ENCODE measurements at places on chromosomes 2 and 18.
A peak's percentile ranks its signal among the peaks of the same experiment; 100 is the strongest.

DNA sequence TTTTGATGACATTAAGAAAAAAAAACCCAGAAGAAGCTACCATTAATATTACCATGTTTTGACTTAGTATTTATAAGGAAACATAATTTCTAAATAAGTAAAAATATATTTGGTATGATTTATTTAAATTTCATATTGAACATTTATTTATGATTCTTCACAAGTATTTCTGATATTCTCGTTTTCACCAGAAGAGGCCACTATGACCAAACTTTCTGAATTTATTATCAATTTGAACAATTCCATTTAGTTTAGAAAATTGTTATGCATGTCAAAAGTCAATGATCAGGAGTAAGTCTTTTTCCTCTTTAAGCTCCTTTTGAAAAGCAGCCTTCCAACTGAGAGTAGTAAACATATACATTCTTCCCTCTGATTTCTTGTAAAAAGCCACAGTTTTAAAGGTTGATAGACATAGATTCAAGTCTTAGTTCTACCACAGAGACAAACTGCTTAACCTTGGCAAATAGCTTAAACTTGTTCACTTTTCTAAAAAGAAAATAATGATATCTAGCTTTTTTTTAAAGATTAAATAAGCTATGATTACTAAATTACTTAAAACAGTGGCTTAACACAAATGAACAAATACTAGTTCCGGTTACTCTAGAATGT lies 329.9 kb downstream of the TRIB2 start:
- peak; percentile 17 for DNase-seq

- peak; percentile 100 for DNase-seq
Measured at GRCh38 chr2:226426292-226426736, 373.3 kb downstream of the IRS1 start.

- peak; percentile 59 for DNase-seq
Measured at GRCh38 chr2:174395284-174395968, at the start of gene SCRN3. TSS of gene SCRN3 (plus strand) at chr2:174395730. CDS start at chr2:174398284, 2,554 bp downstream.

- DNase-seq = no peak
Measured at GRCh38 chr18:63040788-63041410, 278.7 kb downstream of the BCL2 start.

GRCh38 chr2:98884658-98885057 lies 51.4 kb downstream of the CRACDL start:
- DNase-seq = no peak

GRCh38 chr2:175744000-175744399 lies 258.1 kb downstream of the LNPK start:
- DNase-seq = peak; percentile 43

DNA sequence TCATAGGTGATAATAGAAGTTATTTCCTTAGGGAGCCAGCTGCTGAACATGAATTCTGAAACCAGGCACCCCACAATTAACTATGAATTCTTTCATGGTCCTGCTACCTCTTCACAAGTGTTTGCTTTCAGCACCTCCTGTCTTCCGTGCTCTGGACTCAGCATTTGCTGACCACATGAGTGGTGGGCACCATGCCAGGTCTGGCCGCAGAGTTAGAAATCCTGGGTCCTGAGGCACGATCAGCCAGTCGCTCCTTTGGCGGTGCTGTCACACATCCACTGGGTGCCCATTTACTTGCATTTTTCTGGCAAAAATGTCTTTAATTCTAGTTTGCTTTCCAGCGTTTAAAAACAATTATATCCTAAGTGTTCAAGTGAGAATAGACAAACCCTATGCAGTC lies 196.4 kb upstream of the PXDN start:
- DNase-seq = peak; percentile 19

DNA sequence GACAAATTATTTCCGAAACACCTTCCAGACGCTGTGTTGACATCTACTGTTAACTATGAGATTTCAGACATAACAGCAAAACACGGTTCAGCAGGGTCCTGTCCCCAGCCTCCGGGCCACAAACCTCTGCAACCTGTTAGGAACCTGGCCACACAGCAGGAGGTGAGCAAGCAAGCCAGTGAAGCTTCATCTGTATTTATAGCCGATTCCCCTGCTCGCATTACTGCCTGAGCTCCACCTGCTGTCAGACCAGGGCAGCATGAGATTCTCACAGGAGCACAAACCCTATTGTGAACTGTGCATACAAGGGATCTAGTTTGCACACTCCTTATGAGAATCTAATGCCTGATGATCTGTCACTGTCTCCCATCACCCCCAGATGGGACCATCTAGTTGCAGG lies 31.1 kb downstream of the NDUFA10 start:
- DNase-seq = no peak

DNA sequence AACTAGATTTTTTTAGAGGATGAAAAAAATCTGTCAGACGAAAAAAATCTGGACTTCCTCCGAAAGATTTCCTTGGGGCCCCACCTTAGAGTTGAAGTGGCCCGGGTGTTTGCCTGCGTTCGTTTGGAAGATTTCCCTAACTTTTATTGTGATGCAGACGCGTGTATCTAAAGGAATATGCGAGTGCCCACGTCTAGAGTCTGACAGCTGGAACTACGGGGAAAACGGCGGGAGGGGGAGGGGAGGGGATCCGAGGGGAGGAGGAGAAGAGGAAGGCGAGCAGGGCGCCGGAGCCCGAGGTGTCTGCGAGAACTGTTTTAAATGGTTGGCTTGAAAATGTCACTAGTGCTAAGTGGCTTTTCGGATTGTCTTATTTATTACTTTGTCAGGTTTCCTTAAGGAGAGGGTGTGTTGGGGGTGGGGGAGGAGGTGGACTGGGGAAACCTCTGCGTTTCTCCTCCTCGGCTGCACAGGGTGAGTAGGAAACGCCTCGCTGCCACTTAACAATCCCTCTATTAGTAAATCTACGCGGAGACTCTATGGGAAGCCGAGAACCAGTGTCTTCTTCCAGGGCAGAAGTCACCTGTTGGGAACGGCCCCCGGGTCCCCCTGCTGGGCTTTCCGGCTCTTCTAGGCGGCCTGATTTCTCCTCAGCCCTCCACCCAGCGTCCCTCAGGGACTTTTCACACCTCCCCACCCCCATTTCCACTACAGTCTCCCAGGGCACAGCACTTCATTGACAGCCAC lies 2.4 kb upstream of the SP9 start:
- no peak for DNase-seq

GRCh38 chr2:8116661-8117060 lies 565.2 kb upstream of the ID2 start:
- DNase-seq = no peak

DNA sequence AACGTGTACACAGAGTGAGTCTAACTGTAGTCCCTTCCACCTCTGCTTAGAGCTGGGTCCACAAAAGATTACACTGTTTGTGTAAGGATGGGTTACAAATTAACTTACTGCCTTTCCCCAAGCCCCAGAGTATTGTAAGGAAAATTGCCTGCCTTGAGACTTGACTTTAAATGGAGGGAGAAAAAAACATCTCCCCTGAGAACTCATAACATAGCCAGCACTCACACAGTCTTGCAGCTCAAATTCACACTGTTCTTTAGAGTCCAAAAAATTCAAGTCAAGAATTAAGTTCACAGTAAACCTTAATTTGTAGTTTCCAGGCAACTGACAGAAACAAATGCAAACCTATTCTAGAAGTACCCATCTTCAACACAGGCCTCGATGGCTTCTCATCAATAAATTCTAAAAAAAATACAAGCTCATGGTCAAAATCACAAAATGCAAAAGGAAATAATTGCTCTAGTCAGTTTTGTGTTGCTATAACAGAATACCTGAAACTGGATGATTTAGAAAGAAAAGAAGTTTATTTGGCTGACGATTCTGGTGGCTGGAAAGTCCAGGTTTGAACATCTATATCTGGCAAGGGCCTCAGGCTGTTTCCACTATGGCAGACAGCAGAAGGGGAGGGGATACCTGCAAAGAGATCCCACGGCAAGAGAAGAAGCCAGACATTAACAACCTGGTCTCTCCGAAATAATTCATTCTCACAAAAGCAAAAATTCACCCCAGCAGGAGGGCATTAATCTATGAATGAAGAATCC lies 34.6 kb upstream of the TMEM17 start:
- DNase-seq = no peak

DNA sequence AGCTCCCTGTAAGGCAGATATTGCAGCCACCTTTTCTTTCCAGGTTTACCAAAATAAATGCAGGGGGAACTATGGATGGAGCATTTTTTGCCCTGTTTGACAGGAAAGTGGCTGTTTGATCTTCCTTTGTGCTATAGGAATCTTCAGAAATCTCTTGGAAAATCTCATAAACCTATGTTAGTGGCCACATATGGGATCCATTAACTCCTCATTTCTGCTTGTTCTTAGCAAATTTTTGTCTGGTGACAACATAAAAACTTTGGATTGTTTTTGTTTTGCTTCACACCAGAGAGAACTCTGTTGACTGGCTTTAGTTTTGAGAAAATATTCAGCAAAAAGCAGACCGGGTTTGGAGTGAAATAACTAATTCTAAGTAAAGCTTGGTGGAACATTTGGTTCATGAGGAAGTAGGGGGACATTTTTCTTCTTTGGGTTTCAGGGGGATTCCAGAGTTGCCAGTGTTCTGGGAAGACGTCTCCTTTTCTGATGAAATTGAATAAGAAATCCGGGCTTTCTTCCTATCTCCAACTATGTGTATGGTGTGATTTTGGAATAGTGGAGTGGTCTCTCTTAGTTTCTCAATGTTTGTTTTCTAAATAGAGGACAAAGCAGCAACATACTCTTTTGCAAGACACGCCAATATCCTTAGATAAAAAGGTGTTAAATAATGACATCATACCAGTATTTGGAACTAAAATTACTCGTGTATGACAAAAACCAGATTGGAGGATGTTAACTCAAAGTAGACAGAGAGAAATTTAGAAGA lies 174.4 kb downstream of the ICOS start:
- DNase-seq = peak; percentile 25

- no peak for DNase-seq
Measured at GRCh38 chr2:113878743-113879142, 11.1 kb upstream of the ACTR3 start.

DNA sequence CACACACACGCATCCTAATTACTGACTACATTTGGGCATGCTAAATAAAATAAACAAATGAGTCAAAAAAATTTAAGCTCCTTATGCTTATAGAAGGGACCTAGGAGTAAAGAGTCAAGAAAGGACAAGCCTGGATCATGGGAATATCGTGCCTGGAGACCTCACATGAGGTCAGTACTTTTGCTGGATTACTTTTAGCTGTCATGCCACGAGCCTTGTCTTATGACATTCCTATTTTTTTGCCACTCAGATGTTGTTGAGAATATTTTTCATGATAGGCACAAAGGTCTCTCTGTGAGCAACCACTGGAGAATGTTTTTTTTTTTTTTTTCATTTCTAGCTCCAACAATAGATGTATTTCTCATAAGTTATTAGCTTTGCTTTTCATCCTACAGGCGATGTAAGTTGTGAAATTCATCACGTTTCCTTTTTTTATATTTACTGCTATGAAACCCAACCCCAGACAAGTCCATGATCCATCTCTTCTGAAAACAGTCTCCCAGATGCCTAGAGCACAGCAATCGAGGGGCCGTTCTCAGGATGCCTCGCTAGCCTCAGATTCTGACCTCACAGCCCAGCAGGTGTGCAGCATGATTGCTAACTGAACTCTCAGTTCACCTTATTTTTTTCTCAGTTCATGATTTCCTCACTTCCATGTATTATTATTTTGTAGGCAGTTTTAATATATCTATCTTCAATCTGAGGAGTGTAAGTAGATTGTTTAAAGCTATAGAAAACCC lies 464.5 kb downstream of the IRS1 start:
- no peak for DNase-seq

DNA sequence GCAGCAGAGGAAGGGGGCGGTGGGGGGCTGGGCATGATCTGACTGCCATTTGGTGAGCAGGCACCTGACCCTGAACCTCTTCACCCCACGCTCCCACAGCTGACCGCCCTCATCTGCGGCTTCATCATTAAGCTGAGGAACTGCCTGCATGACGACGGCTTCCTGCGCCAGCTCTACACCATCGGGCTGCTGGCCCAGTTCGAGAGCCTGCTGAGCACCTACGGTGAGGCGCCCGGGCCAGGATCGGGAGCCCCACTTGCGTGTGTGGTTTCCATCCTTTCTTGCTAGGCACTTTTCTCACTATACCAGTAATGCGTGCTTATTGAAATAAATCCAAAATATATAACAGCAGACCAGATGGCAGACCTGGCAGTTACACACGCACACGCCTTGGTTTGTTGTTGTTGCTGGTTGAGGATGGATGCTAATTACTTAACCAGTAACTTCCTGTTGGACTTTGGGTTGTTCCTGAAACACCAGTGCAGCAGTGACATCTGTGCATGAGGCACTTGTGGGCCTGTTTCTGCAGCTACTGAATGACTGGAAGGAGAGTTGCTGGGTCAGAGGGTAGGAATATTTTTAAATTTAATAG lies 43.7 kb downstream of the COA5 start:
- no peak for DNase-seq

DNA sequence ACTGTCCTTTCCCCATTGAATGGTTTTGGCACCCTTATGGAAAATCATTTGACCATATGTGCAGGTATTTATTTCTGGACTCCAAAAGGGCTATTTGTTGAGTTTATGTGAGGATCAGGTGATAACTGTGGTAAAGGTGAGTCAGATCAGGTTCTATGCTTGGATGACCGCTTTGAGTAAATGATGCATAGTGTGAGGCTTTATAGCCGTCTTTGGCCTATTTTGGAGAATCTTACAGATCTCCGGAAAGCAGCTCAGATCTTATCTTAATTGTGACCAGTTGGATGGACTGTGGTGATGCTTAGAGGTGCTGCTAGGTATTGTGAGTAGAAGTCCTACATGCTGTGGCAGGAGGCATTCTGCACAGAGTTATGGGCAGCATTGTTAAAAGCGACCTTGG lies 126.2 kb downstream of the METTL8 start:
- DNase-seq = no peak

DNA sequence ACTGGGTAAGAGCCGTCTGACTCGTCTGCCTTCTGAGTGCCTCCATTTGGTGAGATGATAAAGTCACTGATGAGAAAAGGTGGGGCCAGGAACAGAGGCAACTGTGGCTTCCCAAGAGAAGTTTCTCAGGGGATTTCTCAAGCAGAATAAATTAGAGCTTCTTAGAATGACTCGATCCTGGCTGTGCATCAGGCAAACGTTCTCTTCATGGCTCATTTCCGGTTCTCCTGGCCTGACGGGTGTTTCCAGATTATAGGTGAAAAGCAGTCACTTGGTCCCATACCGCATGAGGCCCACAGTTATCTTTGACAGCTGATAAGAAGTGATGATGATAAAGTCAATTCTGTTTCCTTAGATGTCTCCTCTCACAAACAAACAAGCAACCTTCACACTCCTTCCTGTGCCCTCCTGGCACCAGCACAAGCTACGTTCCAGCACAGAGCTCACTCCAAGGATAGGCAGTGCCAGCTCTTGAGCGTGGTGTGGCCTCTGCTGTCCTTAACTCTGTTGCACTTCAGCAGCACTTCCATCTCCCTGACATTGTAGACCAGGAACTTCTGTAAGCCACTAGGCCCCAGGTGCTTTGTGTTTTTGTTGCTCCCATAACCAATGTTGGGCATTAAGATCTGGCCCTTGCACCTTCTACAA lies 37.8 kb upstream of the KCNF1 start:
- DNase-seq = no peak

DNA sequence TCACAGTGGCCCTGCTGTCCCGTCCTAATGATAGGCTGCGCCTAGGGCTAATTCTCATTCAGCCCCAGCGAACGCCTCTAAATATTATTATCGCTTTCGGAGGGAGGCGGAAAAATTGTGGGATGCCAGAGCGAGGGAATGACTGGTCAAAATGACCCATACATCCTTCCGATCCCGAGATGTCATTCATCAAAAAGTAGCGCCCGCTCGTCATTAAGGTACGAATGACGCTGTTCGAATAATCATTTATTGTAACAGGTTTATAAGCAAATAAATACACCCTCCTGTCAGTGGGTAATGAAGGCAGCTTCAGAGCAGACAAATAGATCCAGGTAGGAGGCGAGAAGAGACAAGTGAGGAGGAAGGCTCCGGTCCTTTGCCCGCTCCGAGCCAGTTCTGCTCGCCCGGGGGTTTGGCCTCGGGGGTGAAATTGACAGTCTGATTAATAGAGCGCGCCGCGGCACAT lies at the start of gene EVX2:
Gene EVX2, minus strand, starts transcription at position 167 of the 466 bp plus-strand sequence. CDS start 186 bp downstream, outside the sequence.
- no peak for DNase-seq

Data from fibroblast of upper back skin (primary cell).